Activated CD4-positive, alpha-beta memory T cell treated with anti-CD3 and anti-CD28 coated beads, Interleukin-2, amount 10 ng/mL, durations not matched to agents 7 days and 5 days (primary cell): ENCODE measurements at places on chromosomes 1 and 21. TPM values are rescaled to one million over a fixed set of nuclear protein-coding genes. Genes with fewer than 3 reads are reported as not detected.

FAM131C gene
- total RNA-seq: 5.6 TPM

DNA sequence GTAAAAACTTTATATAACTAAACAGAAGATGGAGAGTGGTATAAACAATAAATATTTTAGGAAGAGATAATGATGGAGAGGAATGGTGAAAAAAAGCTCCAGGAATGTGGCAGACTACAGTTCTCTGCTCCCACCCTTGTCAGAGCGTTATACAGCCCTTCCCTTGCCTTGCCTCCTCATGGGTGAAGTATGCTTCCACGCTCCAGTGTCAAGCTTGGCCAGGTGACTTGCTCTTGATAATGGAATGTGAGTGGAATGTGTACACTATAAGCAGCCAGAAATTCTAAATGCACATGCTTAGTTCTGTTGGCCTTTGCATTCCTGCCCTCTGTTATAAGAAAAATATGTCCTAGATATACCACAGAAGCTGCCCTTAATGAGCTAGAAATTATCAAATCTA, 24.7 kb upstream of the POGK start:
- DNase-seq: no peak

GRCh38 chr1:181090641-181091126, 2.2 kb downstream of the IER5 start:
- peak; percentile 66 for DNase-seq

- DNase-seq: no peak
Measured at GRCh38 chr1:179080866-179081686, 794 bp upstream of the TOR3A start.

GRCh38 chr1:98102345-98103030, 181.7 kb upstream of the DPYD start:
- DNase-seq: no peak

DNA sequence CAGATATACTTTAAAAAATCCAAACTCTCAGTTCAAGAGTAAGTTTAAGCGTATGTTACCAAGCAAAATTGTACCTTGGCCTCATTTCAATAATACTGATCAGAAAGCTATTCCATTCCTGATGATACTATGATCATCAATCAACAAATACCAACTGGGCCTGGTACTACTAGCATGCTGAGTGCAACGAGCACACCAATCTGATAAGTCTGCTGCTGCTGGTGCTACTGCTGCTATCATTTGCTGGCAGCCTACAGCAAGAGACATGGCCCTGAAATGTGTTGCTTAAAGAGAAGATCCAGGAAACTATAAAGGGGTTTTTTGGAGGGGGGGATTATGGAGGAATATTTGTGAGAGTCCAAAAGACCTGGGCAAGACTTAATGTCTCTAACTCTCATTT, 39.7 kb downstream of the NME7 start:
- no peak for DNase-seq

PDZK1 gene
- 0.60 TPM for total RNA-seq

DNA sequence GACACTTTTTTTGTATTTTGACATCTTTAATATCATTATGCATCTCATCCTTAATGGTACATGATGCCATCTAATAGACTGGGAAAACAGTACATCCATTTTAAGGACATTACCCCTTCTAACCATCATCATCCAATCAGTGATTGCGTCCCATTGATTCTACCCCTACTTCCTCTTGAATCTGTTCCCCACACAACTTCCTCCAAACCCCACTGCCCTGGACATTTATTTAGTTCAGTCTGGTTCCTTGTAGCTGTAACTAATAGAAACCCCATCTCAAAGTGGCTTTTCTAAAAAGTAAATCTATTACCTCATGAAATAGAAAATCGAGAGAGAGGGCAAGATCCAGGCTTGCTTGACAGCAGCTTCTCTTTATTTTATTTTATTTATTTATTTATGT, 2.1 kb upstream of the ITLN1 start:
- no peak for DNase-seq

USP1 gene
- 74.6 TPM for total RNA-seq

GRCh38 chr1:79271759-79272158, 265.2 kb upstream of the ADGRL4 start:
- DNase-seq: no peak

DNA sequence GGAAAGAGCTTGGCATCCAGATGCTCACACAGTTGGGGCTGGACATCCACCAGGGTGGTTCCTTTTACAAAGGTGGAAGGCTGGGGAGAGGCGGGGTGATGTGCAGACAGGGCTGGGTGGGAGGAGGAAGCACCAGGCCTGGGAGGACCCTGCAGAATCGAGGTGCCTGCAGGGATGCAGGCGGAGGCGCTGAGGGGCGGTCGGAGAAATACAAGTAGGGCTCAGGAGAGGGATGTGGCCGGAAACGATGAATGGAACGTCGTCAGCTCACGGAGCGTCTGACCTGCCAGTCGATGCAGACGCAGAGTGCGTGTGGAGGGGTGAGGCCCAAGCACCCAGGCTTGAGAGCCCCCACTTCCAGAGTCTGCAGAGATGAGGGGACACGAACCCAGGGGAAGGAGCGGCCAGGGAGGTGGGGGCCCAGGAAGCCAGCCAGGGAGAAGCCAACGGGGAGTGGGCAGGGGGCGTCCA, 63.4 kb downstream of the TRIM11 start:
- DNase-seq: no peak

DNA sequence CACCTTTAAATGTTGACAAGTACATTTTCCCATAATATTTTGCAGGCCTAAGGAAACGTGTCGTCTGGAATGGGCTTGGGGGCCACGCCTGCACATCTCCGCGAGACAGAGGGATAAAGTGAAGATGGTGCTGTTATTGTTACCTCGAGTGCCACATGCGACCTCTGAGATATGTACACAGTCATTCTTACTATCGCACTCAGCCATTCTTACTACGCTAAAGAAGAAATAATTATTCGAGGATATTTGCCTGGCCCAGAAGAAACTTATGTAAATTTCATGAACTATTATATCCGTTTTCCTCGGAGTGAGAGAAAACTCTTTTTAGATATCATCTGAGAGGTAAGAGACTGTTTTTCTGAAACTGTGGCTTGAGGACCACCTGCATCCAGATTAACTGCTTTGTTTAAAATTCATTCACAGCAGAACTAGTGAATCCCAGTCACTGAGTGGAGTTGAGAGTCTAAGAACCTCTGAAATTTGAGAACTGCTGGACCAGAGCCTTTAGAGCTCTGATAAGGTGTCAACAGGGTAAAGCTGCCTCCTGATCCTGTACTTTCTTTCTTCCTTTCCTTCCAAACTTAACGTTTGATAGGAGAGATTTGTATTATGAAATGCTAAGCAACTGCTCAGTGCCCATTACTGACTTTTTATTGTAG, 811 bp downstream of the EXO1 start:
- no peak for DNase-seq

- no peak for DNase-seq
Measured at GRCh38 chr1:16010837-16011236, 6.8 kb downstream of the SRARP start.

DNA sequence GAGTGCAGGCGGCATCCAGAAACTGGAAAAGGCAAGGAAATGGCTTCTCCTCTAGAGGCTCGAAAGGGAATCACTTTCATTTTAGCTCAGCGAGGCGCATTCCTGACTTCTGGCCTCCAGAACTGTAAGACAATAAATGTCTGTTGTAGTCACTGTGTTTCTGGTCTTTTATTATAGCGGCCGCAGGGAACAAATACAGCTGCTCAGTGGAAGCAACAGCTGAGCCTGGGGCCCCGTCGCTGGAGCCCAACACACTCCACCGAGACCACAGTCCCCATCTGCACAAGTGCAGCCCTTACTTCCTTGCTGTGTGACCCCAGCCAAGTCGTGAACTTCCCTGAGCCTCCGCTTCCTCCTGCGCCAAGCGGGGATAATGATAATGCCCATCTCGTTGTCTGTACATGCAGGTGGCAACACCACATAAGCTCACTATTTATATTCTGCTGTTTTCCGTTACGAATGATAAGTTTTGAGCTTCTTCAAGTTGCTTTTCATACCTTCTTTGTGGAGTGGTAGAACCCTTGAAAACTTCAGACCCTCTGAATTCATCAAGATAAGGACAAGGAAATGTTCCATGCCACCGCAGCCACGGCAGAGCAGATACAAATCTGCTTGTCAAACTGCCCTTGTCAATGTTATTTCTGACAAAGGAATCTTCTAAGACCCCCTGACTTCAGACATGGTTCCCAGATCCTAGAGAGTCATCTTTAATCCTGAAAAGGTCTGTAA, 3.2 kb upstream of the LAPTM5 start:
- no peak for DNase-seq

DNA sequence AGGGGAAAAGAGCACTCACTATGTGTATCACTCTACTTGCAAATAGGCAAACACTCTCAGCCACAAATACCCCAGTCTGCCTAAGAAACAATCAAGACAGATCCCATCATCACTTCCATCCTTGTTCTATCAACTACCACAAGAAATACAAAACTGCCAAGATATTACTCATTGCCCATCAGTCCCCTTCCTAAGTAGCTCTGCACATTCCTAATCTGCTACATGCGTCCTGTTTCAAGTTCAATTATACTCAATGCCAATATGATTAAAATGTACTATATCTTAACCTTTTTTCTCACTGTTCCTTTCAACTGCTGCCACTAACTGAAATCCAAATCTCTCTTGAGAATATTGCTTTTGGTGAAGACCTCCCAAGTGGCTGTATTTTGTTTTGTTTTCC, 1688.4 kb downstream of the PLA2G4A start:
- no peak for DNase-seq

- no peak for DNase-seq
Measured at GRCh38 chr1:86365896-86366295, 30.2 kb downstream of the ODF2L start.

DRAXIN gene
- total RNA-seq: 0.60 TPM

A3GALT2 gene
- total RNA-seq: not detected

GRCh38 chr1:11985851-11986250, 5.6 kb downstream of the MFN2 start:
- no peak for DNase-seq

GRCh38 chr21:33023574-33024200, 2.0 kb upstream of the OLIG2 start:
- no peak for DNase-seq

RNU1-4 gene
- total RNA-seq: 1,570 TPM

GRCh38 chr1:57058652-57059501, 93.1 kb upstream of the C8B start:
- no peak for DNase-seq

NBPF3 gene
- 6.1 TPM for total RNA-seq

DNA sequence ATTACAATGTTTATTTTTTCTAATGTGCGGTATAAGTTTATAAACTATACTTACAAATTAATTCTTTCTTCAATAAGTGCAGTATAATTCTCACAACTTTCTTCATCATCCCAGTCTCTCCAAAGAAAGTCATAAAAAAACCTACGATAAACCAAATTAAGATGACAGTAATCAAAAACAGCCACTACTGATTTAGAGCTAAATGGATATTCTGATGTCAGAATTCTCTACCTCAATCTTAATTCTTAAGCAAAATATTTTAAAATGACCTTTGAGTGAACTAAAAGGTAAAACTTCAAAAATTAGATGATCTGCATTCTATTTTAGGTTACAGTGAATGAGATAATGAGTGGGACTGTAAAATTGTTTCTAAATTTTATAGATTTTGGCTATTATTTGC, 13.6 kb downstream of the SHCBP1L start:
- no peak for DNase-seq

- DNase-seq: no peak
Measured at GRCh38 chr1:211609120-211610024, 30.4 kb upstream of the SLC30A1 start.

DNA sequence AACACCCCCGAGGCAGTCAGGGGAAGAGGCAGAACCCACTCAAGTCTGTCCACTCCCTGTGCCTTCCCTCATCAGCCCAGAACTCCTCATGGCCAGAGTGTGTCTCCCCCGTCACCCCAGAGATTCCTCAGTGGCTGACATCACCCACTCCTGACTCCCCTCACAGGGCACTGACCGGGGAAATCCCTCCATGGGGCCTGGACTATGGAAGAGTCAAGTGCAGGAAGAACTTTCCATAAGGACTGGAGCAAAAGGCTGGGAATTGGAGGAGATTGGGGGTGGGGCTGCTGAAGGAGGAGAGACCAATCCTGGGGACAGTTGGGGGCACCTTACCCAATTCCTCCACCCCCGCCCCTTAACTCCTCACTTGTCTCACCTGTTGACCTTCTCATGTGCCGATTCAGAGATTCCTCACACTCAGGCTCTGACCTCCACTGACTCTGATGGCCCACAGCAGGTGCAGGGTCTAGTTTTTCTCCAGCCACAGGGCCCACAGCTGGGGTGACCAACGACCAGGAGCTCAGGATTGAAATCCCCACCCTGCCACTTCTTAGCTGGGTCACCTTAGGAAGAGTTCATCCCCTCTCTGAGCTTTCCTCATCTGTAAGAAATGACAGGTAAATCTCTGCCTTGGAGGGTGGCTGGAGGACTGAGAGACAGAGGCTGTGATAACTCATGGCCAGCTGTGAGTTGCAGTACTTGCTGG, 481 bp upstream of the EXTL1 start:
- no peak for DNase-seq

CD53 gene
- total RNA-seq: 657 TPM

DNA sequence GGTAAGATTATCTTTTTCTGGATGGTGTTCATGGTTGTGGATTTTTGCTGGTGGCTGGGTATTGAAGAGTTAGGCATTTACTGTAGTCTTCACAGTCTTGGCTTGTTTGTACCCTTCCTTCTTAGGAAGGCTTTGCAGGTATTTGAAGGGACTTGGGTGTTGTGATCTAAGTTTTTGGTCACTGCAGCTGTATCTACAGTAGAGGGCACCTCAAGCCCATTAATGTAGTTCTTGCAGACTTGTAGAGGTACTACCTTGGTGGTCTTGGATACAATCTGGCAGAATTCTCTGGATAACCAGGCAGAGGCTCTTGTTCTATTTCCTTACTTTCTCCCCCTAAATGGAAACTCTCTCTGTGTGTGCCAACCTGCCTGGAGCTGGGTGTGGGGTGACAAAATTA, 155.8 kb upstream of the BRINP3 start:
- DNase-seq: no peak

GRCh38 chr1:14624941-14625340, 26.5 kb downstream of the KAZN start:
- no peak for DNase-seq

- no peak for DNase-seq
Measured at GRCh38 chr1:15543589-15544568, 17.2 kb downstream of the DNAJC16 start.

GRCh38 chr1:194331758-194332157, 1145.3 kb upstream of the B3GALT2 start:
- DNase-seq: no peak

- DNase-seq: no peak
Measured at GRCh38 chr1:21104683-21105082, 72.0 kb downstream of the EIF4G3 start.

AQP10 gene
- total RNA-seq: not detected

GRCh38 chr1:116510361-116510760, 60.5 kb downstream of the CD58 start:
- no peak for DNase-seq

- peak; percentile 37 for DNase-seq
Measured at GRCh38 chr1:40153073-40153770, 8.0 kb upstream of the RLF start.
